ENCODE measurements at places on chromosomes 12 and 14.

- peak; percentile 31 for DNase-seq
Observed at GRCh38 chr12:21697904-21698630, 40.4 kb upstream of the LDHB start.

GRCh38 chr12:65532764-65533163, 254.3 kb downstream of the MSRB3 start:
- no peak for DNase-seq

DNA sequence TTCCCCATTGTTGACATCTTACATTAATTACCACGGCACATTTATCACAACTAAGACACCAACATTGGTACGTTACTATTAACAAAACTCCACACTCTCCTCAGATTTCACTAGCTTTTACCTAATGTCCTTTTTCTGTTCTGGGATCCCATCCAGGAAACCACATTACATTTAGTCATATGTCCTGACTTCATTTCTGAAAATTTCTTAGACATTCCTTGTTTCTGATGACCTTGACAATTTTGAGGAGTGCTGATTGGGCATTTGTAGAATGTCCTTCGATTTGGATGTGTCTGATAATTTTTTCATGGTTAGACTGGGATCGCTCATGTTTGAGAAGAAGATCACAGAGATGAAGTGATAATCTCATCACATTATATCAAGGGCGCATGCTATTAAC, 34.6 kb upstream of the ACSM4 start:
- DNase-seq = no peak

- DNase-seq = no peak
Observed at GRCh38 chr14:94682736-94683135, 70.5 kb downstream of the SERPINA3 start.

DNA sequence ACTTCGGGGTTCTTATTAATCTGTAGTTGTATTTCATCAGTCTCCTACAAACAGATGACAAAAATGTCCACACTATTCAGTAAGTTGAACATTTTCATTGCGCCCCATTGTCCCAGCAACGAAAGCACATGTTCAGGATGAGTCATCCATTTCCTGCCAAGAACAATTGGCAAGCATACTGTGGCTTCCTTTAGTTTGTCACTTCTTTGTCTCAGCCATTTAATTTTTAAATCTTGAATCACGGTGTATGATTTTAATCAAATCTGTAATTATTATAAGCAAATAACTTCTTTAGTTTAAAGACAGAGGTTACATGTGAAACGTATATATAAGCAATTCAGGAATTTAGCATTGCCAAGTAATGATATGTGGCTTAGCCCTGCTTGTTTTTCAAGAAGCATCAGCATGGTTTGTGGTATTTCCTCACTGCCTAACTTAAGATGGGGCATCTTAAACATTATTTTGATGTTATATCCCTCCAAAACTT, 211.3 kb upstream of the KRR1 start:
- no peak for DNase-seq

DNA sequence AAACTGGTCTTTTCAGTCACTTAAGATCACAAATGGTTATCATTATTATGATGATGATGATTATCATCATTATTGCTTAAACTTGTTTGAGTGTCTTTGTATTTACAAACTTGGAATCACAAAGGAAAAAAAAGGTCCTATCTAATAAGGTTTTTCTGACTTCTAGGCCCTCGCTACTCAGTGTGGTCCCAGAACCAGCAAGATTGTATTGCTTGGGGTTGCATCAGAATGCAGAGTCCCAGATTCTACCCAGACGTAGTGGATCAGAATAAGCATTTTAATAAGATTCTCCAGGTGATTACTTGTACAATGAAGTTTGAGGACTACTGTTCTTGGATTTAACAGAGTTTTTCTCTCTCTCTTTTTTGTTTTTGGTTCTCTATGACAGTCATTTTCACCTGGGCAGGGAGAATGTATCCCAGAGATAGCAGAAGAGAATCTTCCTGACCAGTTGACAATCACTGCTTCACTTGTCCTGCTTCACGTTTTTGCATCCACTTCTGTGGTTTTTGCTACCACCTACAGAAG, 29.3 kb upstream of the PPP1R12A start:
- no peak for DNase-seq

- DNase-seq = no peak
Observed at GRCh38 chr14:59245809-59246295, 57.4 kb downstream of the DAAM1 start.
